ENCODE measurements at places on chromosomes 3 and 15. TPM values are rescaled to one million over a fixed set of nuclear protein-coding genes. Genes with fewer than 3 reads are reported as not detected.

Gene ATP2B2
- not detected for total RNA-seq

DNA sequence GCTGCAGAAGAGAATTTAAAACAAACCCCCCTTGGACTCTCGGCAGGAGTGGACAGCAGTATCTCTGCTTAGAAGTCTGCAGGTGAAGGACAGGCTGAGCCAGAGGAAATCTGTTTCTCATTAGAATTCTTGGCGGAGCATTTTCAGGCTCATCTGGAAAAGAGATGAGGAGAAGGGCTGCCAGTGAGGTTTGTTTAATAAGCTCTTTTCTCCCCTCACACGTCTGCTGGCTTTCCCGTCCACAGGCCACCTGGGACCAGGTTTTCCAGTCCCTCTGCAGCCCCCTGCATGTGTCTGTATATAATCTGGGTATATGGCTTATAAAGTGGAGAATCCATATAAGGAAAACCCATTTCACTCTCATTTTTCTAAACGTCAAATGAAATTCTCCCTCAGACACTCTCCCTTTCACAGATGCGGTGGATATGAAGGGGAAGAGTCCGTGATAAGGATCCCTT lies 155.4 kb upstream of the TPM1 start:
- H3K27me3 ChIP-seq, result no peaks in the 10 kb centered on the region
- peak overlapping the region; percentile 26 for H3K4me3 ChIP-seq
- no peak for DNase-seq
- H3K4me1 ChIP-seq, result peaks cover 37% of the 10 kb centered on the region

Gene STARD9
- 9.4 TPM for total RNA-seq

Gene PRICKLE2
- 25.0 TPM for total RNA-seq

Gene TNFAIP8L3
- total RNA-seq, result 11.2 TPM

DNA sequence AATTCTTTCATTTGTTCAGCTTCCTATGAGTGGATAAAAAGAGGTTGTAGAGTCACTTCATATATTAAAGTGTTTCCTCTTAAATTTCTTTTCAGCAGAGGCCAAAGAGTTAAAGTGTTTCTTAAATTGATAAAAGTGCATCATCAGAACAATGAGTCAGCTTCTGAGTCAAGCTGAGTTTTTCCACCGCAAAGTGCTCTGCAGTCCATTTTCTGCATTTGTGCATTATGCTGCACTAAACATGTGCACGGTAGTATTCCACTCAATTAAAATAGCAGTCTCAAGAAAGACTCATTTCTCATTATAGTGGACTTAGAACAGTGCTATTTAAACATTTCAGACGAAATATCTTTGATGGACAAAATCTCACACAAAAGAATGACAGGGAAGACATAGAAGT lies 152.0 kb downstream of the ZBBX start:
- H3K36me3 ChIP-seq, result no peaks in the 10 kb centered on the region
- DNase-seq, result no peak
- no peaks in the 10 kb centered on the region for H3K4me1 ChIP-seq

DNA sequence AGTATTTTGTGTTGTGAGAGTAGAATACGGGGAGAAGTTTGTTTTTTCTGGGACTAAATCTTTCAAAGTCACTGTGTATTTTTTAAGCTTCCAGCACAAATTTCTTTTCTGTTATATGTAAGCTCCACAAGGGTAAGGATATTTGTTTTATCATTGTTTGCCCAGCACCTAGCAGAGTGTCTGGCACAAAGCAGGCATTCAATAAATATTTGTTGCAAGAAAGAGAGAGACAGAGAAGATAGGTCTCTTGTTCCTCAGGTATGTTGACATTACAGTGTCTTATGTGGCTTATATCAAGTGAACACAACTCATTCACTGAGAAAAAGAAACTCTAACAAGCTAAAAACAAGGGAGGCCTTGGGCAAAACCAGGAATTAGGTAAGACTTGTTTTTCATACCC lies 26.6 kb upstream of the FNDC3B start:
- no peak for DNase-seq
- H3K4me1 ChIP-seq, result no peaks in the 10 kb centered on the region
- H3K27ac ChIP-seq, result no peak overlapping the region
- no peaks in the 10 kb centered on the region for H3K36me3 ChIP-seq

DNA sequence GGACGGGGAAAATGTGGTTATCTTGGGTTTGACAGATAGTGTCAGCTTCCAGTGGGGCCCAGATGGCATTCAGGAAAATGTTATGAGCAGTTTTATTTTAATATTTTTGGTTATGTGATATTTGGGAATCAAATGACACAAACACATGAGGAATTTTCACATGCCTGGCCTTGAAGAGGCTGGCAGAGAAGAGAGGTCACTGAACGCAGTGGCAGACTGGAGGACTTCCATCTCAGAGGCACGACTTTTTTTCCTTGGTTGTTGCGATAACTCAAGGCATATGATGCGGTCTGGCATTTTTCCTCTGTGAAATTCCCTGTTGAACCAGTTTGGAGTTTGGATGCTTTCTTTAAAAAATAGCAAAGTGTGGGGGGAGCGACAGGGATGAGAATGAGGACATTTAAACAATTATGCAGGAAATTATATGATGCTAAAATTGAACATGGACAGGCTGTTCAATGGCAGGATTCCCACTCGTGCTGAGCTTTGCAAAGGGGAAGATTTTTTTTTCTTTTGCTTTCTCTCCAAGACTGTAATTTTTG lies 36.9 kb upstream of the ARPP21 start:
- H3K27ac ChIP-seq, result no peak overlapping the region
- no peaks in the 10 kb centered on the region for H3K36me3 ChIP-seq
- no peaks in the 10 kb centered on the region for H3K27me3 ChIP-seq
- DNase-seq, result no peak
- H3K4me1 ChIP-seq, result no peaks in the 10 kb centered on the region

Gene GOLGA8M
- under 0.01 TPM for total RNA-seq

DNA sequence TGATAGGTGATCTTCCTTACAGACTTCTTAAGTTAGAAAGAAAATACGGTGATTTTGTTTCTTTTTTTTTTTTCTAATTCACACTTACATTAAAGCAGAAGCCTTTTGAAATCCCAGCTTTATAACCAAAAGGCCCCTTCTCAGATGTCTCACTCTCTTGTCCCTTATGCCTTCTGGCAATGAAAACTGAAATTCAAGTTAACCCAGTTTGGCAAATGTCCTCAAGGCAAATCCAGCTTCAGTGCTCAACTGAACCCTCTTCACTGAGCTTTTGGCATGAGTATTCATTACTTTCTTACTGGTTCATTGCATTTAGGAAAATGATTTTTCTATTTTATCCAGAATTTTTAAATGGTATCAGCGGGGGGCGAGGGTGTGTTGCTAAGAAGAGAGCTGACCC lies 17.0 kb downstream of the PLCH1 start:
- DNase-seq, result no peak
- H3K4me1 ChIP-seq, result no peaks in the 10 kb centered on the region

DNA sequence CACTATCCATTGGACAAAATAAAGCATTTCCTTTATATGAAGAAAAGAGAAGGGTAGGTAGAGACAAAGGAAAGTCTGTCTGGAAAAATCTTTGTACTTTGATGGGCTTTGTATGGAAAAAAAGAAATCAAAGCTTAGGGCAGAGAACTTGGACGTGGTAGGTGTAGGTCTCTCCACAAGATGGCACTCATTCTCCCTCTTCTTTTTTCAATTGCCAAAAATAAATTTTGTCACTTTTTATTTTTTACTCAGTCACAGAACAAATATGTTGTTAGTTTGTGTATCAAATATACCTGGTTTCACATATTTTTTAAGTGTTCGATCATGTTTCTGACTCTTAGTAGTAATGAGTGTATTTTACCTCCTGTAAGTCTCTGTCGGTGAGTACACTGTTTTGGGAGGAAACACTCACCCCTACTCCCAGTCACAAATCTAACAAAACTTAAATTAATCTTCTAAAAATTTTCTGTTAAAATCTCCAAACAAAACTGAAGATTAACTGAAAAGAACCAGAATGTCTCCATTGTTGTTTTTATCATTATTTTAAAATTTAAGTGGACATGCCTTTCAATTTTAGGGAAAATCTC lies 415.8 kb upstream of the GOLIM4 start:
- H3K27ac ChIP-seq, result no peak overlapping the region
- no peaks in the 10 kb centered on the region for H3K27me3 ChIP-seq
- DNase-seq, result no peak
- H3K4me1 ChIP-seq, result no peaks in the 10 kb centered on the region

DNA sequence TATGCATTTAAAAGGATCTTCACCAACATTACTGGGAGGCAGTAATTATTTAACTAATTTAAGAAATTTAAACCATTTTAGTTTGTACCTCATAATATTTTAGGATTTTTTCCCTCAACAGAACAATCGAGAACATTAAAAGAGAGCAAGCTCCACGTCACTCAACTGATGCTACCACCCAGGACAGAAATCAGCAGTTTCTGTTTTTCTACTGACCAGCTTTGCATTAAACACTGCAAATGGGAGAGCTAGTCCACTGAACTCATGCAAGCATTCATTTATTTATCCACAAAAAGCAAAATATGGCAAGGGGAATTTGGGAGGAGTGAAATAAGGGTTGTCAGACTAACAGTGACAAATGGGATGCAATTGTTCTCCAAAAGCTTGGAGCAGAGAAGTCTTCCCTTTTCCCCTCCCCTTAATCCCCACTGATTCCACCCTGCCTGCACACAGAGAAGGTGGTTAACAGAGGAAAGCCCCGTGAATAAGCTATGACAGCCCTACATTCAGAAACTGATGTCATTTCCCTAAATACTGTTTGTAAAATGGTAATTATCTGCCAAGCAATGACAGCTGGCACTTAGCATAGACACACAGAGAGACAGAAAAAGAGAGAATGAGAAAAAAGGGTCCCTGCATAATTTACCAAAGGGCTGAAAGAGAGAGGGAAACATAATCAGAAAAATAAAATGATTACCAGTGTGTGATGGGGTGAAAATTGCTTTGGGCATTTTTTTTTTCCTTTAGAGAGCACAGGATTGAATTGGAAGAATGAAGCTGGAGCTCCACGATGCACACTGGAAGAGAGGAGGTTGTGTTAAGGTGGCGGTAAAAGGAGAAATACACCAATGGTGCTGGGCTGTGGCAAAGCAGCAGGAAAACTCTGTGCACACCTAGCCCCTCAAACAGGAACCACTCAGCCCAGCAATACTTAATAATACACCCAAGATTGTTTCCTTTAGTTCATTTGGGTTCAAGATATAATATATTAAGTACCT lies 777.4 kb downstream of the TUSC7 start:
- no peaks in the 10 kb centered on the region for H3K4me1 ChIP-seq
- DNase-seq, result no peak
- no peaks in the 10 kb centered on the region for H3K36me3 ChIP-seq
- no peak overlapping the region for H3K4me3 ChIP-seq
- no peak overlapping the region for H3K27ac ChIP-seq

Gene KBTBD13
- total RNA-seq, result not detected

Gene SEMA3B
- 5.9 TPM for total RNA-seq

Gene KNL1
- 3.5 TPM for total RNA-seq

GRCh38 chr3:170494766-170495165 lies 76.1 kb downstream of the CLDN11 start:
- H3K27ac ChIP-seq, result peak overlapping the region; percentile 62
- no peak overlapping the region for H3K4me3 ChIP-seq
- DNase-seq, result peak; percentile 75
- no peaks in the 10 kb centered on the region for H3K36me3 ChIP-seq
- peaks cover 9% of the 10 kb centered on the region for H3K4me1 ChIP-seq

- no peaks in the 10 kb centered on the region for H3K36me3 ChIP-seq
- DNase-seq, result no peak
- H3K4me3 ChIP-seq, result no peak overlapping the region
These were observed 478.3 kb upstream of the TPRG1 start for GRCh38 chr3:188693435-188693834.

Gene SEMA5B
- not detected for total RNA-seq

Gene SLC28A2
- total RNA-seq, result not detected

- no peak overlapping the region for H3K4me3 ChIP-seq
- H3K36me3 ChIP-seq, result no peaks in the 10 kb centered on the region
- H3K4me1 ChIP-seq, result no peaks in the 10 kb centered on the region
These were observed 92.0 kb downstream of the CADM2 start for GRCh38 chr3:85050821-85051220.

Gene ALDH1A2
- total RNA-seq, result 1.1 TPM

DNA sequence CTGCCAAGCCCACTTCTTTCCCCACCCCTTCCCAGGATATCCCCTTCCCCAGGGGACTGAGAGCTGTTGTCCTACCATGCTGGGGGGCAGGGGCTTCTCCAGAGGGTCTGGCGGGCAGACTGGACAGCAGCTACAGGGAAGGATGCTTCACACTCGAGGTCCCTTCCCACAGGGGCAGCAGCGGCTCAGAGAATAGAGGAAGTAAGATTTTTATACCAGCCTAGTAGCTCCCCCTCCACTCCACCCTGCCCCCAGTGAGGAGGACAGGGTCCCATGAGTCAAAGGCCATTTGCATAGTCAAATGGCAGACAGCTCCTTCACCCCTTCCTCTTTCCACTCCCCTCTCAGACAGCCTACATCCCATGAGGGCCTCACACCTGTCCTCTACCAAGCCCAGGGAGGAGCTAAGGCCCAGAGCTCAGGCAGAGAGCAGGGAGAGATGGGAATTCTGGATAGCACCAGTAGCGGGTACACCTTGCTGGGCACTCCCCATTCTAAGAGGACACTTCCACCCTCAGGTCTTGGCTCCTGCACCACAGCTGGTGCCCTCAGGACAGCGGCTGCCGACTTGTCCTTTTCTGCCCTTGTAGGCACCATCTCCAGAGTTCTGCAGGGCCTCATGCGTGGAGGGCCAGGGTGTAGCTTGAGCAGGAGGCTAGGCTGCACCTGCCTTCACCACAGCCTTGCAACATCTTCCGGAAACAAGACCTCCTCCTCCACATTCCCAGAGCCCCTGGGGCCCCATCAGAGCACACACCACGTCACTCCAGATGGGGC lies at the start of gene TLR9:
TLR9 (minus strand) TSS at position 194 of the 777 bp plus-strand sequence; CDS start at position 78, 116 bp downstream.
- H3K27me3 ChIP-seq, result no peaks in the 10 kb centered on the region
- peaks cover 23% of the 10 kb centered on the region for H3K36me3 ChIP-seq
- no peak within 1 kb of the TSS for H3K4me3 ChIP-seq
- H3K4me1 ChIP-seq, result no peaks in the 10 kb centered on the region
- no peak within 1 kb of the TSS for H3K27ac ChIP-seq

DNA sequence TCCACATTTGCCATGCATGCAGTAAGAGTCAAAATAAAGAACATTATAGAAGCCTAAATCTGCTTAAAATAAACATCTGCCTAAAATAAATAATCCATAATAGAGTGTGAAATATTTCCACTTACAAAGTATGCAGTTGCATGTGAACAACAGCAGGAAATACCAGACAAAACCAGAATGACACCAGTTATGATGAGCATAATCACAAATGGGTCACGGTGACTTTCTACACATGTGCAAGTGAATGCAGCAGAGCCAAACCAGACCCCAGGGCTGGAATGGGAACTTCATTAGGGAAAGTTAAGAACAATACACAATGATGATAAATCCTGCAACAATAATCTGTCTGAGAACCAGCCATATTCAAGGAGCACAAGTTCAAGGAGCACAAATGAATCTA lies 615.5 kb downstream of the ROBO2 start:
- no peak for DNase-seq
- no peaks in the 10 kb centered on the region for H3K4me1 ChIP-seq
- no peak overlapping the region for H3K4me3 ChIP-seq
- no peaks in the 10 kb centered on the region for H3K27me3 ChIP-seq

DNA sequence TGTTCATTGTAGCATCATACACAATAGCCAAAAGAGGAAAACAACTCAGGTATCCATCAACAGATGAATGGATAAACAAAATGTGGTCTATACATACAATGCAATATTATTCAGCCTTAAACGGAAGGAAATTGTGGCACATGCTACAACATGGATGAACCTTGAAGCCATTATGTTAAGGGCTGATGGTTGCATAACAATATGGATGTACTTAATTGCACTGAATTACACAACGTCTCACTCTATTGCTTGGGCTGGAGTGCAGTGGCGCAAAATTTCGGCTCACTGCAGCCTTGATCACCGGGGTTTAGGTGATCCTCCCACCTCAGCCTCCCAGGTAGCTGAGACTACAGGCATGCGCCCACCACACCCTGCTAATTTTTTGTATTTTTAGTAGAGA lies 7.0 kb upstream of the TMEM62 start:
- no peaks in the 10 kb centered on the region for H3K36me3 ChIP-seq
- no peak for DNase-seq
- peaks cover 4% of the 10 kb centered on the region for H3K27me3 ChIP-seq
- no peak overlapping the region for H3K27ac ChIP-seq
- H3K4me3 ChIP-seq, result no peak overlapping the region
